NCI-H446 (cell line): ENCODE measurements at places on chromosomes 1 and 21.

DNA sequence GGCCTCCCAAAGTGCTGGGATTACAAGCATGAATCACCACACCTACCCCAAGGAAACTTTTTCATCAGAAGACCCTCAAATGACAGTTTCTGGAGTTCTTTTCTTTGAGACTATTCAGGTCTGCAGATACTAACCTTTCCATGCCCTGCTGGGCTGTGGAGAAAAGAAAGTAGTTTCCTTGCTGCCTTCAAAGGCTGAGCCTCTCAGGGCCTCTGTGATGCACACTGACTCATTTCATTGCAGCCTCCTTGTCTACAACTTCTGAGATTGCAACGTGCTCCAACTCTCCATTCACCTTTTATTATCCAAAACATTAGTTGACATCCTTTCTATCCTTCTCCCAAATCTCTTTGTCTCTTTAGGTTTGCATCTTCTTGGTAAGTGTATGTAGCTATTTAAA lies 8.8 kb upstream of the SAMSN1 start:
- DNase-seq, result no peak

GRCh38 chr1:7552402-7552801 lies 218.7 kb upstream of the VAMP3 start:
- no peak for DNase-seq

GRCh38 chr1:59947047-59947938 lies 20.7 kb upstream of the CYP2J2 start:
- DNase-seq, result peak; percentile 66

- no peak for DNase-seq
These were observed 251.3 kb downstream of the KCNH1 start for GRCh38 chr1:210882414-210883221.

DNA sequence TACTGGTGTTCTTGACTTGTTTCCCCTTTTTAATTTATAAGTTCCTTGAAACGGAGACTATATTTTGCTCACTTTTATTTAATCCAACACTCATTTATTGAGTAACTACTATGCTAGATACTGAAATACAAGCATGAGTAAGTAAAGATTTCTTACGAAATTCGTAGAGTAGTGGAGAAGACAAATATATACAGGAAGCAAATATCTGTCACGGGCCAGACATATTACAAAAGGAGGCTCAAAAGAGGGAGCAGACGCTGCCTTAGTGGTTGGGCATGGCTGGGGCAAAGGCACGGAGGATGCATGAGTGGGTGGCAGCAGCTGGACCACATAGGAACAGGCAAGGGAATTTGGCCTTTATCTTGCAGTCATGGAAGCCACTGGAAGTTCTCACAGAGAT lies 6.8 kb downstream of the NCF2 start:
- DNase-seq, result no peak

DNA sequence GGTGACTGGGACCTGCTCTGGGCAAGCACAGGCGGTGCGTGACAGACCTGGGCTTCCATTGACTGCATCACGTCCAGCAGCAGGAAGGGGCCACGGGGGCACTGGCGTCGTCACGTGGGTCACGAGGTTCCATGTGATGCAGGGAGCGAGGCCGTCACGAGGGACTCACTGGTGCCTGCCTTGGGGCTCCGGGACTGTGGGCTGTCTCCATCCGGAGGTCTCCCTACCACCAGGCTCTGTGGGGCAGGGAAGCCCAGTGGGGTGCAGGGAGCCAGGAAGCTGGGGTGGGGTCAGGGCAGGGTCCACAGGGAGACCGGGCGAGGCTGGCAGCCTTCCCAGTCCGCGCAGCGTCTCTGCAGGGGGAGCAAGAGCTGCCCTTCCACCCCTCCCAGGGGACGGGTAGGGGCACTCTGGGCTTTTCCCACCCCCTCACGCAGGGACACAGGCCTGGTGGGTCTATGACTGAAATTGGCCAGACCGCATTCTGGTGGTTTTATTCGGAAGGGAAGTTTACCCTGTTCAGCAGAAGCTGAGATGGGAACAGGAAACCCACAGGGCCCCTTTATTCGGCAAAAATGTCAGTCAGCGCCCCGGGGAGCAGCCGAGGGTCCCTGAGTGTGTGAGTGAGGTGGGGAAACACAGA lies 416 bp upstream of the TNFRSF14 start:
- DNase-seq, result no peak

DNA sequence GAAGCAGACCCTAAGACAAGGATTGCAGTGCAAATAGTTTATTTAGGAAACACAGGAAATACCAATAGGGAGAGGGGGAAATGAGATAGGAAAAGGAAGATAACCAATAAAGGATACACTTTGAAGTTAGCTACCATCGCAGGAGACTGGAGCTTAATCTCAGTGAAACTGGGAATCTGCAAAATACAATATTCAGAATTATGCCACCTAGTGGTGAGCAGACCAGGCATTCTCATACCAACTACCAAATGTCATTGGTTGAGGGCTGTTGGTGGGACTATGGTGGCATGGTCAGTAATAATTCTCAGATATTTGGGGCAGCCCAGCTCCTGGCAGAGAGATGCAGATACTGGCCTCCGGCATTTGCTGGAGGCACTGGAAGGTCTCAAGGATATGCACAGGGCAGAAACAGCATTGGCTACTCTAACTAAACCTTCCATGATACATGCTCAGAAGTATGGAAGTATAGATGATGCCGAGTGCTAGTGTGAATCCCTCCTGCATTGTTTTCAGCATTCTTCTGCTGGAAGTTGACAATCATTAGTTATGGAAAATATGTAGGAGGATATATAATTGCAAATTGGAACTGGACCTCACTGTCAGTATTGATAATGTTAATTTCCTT lies 11.8 kb upstream of the ZFP69B start:
- peak; percentile 11 for DNase-seq

DNA sequence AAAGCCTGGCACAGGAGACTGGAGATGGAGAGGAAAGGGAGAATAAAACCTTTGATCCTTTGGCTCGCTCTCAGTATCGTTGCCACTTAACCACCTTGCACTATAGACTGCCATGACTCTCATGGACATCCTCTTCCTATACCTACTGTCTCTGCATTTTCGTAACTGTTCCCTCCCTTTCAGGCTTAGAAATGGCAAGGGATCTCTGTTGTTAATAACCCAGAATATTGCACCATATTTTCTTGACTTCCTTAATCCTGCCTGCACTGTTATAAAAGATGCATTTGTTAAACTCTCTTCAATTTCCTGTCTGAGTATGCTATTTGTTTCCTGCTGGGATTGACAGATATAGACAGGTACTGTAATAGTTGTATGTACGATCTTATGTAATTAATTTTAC lies 38.6 kb downstream of the CYYR1 start:
- DNase-seq, result no peak

GRCh38 chr1:172473842-172474241 lies 30.0 kb upstream of the PIGC start:
- no peak for DNase-seq

DNA sequence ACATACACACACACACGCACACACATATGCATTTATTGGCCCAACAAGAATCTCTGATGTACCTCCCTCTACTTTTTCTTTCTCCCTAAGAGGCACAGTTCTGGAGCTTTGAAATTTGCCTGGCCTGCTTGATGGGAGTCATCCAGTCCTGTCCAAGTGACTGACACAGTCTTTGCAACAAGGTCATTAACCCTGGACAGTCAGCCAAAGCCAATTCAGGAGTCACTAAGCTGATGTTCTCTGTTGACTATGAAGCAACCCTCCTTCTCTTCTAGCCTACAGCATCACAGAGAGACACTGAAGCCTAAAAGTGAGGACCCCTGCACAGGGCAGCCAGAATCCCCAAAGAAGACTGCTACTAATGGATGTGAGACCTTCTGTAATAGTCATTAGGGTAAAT lies 123.1 kb downstream of the HHIPL2 start:
- no peak for DNase-seq

DNA sequence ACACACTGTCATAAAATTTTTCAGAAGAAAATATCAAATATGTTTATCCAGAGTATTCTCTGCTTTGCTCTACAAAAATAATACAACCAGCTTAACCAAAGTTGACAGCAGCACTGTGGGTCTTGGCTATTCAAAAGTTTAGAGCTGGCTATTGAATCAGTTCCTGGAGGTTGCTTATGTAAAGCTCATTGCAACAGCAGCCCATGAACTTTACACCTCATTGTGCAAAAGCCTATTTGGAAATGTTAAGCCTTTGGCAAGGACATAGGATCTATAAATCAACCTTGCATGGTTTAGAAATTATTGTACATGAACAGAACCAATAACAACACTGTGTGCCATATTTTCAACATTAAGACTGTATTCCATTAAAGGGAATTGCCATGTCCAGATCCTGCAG lies 714.9 kb downstream of the ADGRL2 start:
- peak; percentile 35 for DNase-seq

DNA sequence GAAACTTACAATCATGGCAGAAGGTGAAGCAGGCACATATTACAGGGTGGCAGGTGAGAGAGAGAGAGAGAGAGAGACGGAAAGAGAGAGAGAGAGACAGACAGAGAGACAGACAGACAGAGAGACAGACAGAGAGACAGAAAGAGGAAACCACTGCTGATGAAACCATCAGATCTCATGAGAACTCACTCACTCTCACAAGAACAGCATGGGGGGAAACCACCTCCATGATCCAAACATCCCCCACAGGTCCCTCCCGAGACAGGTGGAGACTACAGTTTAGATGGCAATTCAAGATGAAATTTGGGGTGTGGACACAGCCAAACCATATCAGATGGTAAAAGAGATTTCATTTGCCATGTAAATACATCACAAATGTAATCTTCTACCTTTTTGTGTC lies 708.1 kb downstream of the MRPL39 start:
- no peak for DNase-seq

DNA sequence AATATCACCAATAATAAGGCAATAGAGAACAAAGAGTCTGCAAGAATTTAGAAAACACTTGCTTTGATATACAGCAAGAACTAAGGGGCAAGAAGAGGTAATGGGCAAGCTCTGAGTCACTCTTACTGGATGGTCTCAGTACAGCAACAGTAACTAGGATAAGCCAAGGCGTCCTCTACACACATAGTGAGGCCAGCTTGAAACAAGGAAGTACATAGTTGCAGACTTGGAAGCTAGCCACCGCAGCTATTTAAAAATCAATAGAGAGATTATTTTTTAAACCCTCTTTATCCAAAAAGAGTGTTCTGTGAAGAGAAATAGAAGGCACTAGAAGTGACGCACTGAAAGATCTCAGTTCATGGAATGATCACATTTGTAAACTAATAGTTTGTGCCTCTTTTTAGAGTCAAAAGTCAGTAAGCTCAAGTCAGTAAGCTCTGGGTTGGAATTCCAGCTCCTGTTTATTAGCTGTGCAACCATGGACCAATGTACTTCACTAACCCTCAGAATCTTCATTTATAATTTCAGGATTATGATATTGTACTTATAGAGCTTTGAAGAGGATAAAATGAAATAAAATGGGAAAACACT lies 118.6 kb downstream of the AKT3 start:
- DNase-seq, result peak; percentile 62

DNA sequence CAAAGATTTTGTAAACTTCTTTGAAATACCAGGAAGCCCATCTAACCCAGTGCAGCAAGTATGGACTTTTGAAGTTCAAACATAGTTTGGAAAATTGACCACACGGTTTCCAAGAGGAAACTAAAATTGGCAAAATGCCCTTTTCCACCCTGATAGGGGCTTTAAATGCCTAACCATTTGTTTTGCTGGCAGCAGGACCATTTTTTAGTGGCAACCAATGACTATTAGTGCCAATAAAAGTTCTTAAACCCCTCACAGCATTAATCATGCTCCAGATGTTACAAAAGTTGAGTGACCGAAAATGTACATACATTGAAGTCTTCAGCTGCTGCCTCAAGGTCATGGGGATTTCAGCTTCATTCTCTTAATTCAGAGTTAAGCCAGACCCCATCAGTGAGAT lies 46.4 kb upstream of the ENAH start:
- peak; percentile 38 for DNase-seq

DNA sequence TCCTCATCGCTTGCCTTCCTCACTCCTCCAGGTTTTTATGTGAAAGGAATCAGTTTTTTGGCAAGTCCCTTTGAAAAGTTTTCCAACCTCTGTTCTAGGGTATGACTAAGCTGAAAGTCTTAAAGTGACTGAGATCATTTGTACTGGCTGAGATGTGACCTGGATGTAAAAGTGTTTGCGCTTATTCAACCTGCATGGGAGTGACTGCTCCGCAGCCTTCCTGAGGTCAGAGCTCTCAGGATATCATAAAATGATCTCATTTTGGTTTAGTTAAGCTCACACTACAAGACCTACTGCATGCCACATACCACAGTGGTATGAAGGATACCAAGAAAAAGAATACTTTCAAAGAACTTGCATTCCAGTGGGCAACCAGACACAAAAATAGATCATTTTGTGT lies 29.8 kb upstream of the TADA1 start:
- no peak for DNase-seq

- DNase-seq, result no peak
These were observed 150.2 kb upstream of the CD34 start for GRCh38 chr1:208061118-208061517.

DNA sequence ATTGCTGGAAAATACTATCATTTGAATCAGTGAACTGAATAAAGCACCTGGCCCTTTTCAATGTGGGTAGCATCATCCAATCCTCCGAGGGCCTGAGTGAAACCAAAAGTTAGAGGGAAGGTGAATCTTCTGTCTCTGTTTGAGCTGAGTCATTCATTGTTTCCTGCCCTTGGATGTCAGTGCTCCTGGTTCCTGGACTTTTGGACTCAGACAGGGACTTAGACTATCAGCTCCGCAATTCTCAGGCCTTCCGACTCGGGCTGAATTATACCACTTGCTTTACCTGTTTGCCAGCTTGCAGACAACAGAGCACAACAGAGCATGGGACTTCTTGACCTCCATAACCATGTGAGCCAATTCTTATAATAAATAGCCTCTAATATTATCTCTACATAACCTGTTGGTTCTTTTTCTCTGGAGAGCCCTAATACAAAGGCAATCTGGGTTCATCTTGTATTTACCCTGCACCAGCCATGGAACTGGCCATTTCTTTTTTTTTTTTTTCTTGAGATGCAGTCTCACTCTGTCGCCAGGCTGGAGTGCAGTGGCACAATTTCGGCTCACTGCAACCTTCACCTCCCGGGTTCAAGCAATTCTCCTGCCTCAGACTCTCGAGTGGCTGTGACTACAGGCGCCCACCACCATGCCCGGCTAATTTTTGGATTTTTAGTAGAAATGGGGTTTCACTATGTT lies 19.2 kb upstream of the VASH2 start:
- no peak for DNase-seq

DNA sequence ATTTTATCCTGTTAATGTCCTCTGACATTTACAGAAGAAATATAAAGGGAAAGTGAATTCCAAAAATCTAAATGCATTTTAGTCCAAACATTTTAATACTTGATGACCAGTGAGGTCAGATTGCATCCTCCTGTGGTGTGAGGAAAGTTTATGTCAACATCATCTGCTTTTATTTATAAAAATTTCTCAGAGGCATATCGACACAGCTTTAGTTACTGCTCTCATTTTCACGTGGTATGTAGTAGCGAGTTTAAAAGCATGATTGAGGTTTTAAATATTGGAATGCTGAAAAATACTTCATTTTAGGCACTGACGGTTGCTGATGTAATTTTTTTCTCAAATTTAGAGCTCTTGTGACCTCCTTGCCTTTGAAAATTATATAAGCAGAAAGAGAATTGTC lies 234.8 kb downstream of the HMCN1 start:
- no peak for DNase-seq

- DNase-seq, result no peak
These were observed 360.1 kb downstream of the SMYD3 start for GRCh38 chr1:246146804-246147523.
